ENCODE measurements at places on chromosomes 1 and 21. TPM values are rescaled to one million over a fixed set of nuclear protein-coding genes. Genes with fewer than 3 reads are reported as not detected.

GRCh38 chr1:39091845-39092645 is 65.9 kb downstream of the NDUFS5 start:
- DNase-seq: peak; percentile 55

DNA sequence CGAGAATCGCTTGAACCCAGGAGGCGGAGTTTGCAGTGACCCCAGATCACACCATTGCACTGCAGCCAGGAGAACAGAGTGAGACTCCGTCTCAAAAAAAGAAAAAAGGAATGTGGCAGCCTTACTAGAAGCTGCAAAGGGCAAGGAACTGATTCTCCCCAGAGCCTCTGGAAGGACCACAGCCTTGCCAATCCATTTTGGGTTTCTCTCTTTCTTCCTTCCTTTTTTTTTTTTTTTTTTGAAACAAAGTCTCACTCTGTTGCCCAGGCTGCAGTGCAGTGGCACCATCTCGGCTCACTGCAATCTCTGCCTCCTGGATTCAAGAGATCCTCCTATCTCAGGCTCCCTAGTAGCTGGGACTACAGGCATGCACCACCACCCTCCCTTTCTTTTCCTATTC is 9.9 kb upstream of the IFNGR2 start:
- no peak for DNase-seq

DNA sequence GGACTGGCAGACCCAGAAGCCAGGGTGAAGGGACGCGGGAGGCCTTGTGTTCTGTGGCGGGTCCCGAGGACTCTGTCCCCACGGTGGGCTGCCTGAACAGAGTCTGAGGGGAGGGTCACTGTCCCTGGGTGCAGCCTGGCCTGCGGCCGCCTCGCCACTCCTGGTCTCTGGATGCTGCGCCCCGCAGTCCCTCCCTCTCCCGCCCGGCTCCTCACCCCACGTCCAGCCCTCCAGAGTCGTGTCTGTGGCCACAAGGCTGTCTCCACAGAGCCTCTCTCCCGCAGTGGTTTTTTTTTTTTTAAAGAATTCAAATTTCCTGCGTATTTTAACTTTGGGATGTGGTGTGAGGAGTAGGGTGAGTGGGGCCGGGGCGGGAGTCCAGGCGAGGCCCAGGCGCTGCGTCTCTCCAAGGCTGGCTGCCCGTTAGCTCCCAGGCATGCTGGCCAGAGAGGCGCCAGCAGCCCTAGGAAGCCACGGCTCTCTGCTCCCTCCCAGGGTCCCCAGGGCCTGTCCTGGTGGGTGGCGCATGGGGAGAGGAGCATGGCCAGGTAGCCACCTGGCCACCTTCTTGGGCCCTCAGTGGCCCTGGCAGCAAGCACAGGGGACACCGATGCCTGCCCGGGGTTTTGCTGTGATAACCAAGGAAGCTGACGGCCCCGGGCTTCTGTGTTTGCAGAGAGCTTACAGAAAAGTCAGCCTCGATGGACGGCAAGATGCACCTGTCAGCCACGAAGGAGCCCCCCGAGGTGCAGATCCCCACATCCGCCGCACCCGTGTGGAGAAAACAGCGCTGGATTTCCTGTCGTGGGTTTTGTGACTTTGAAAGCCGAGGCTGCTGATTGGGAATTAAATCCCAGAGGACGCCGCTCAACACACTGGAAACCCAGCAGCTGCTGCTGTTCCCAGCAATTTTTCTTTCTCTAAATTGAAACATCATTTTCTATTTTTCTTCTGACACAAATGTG is 72.8 kb downstream of the MORN1 start:
- DNase-seq: no peak

DNA sequence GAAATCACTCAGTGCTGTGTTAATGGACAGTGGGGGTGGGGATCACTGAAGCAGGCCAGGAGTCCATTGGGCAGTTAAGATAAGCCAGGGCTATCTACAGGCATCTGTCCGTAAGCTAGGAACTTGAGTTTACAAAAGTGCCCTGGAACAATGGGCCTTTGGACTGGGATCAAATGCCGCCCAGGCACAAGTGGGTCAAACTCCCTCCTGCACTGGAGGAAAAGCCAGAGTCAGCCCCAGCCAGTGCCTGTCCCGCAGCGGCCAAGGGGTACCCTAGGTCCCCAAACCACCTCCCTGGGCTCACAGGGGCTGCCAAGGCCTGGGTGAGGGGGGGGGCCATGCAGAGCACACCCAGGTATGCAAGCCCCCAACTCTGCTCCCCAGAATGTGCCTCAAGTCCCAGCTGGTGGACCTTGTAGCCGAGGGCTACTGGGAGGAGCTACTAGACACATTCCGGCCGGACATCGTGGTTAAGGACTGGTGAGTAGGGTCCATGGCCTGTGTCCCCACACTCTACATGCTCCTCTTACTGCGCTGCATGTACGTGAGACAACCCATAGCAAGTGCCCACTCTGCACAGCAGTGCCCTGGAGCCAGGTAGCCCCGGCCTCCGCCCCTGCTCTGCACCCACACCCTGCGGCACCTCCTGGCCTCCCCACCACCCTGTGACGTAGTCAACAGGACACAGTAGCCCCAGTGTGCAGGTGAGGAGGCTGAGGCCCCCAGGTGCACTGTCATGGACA is 7.7 kb downstream of the FBXO6 start:
- peak; percentile 30 for DNase-seq

DNA sequence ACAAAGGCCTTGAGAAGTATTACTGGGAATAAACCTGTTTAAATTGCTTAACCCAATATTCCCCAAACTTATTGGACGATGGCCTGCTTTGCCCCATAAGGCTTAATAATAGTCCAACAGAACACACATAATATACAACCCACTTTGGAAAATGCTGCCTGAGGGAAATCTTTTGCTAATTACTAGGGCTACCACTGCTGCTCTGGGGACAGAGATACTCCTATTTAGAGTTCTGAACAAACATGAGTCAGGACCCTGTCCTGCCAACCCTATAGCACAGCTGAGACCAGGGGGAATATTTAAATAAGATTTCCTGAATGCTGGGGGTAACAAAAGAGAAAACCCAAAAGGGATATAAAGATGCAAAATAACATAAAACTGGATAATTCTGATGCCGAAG is 139.1 kb downstream of the BRINP2 start:
- no peak for DNase-seq

DNA sequence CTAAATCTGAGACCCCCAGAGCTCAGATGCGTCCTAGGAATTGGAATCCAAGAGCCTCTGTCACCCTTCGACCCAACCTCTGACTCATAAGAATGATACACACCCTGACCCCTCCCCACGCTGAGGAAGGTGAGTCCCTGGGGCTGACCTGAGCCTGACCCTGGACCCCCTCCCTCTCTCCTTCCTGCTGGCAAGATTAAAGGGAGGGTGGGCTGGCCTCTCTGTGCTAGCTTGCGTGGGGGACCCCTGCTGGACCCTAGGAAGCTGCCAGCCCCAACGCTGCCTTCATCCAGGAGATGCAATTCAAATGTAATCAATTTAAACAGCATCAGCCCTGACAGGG is 627 bp downstream of the PLEKHA6 start:
- DNase-seq: no peak

FCER1G gene
- 21.5 TPM for total RNA-seq

TDRD10 gene
- total RNA-seq: 2.5 TPM

B3GALT2 gene
- total RNA-seq: 78.4 TPM

TLCD4 gene
- total RNA-seq: 47.7 TPM

NBPF14 gene
- total RNA-seq: 4.8 TPM

Data from Right ventricle myocardium superior (tissue), 1 donor.